ENCODE measurements at places on chromosomes 3 and 15.

DNA sequence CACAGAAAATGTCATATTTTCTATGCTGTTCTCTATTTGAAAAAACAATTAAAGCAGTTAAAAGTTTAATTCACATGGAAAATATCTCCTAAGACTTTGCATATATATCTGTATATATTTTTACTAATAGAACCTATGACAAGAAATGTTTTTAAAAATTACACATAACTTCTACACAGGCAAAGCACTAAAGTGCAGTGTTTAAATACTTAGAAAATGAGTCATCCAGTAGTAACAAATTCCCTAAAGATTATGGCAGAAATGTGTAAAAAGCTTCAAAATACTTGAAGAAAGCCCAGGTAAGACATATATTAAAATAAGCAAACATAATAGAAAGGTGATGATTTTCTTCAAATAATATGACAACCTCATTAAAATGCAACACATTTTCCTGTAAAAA lies 236.6 kb downstream of the TBC1D5 start:
- DNase-seq, result no peak

DNA sequence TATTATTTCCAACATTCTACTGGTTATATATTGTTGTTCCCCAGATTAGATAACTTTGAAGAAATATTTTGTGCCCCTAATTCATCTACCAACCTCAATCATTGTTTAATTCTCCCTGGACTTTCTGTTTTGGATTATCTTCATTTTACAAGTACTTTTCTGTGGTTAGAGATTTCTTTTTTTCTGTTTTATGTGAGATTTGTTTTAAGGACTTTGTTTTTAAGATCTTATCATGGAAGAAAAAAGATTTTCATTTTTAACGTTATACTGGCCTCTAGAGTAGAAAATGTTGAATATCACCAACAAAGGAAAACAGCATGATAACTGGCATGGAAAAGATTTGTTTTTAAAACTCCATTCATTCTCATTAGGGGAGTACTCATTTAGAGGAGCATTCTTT lies 210.9 kb upstream of the KCNMB2 start:
- DNase-seq, result no peak

GRCh38 chr15:38391191-38391590 lies 62.7 kb upstream of the FAM98B start:
- DNase-seq, result no peak

DNA sequence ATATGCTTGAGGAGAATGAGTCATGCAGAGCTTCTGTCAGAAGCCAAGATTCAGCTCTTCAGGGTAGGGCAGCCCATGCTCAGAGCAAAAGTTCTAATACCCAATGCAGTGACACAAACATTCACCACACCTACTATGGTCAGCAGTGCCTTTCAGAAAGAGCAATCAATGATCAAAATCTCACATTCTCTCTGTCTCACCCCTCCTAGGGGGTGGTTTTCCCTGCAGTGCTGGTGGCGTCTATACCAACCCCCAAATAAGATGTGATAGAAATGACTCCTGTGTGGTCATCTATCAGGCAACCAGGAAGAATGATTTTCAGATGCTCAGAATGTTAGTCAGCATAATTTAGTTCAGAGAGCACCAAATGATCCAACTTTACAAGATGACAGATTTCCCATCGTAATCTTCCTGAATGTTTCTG lies 385.3 kb downstream of the NTRK3 start:
- DNase-seq, result no peak

GRCh38 chr15:67504796-67505195 lies 16.1 kb upstream of the C15orf61 start:
- no peak for DNase-seq

GRCh38 chr3:100836661-100837060 lies 127.4 kb downstream of the TFG start:
- DNase-seq, result no peak

DNA sequence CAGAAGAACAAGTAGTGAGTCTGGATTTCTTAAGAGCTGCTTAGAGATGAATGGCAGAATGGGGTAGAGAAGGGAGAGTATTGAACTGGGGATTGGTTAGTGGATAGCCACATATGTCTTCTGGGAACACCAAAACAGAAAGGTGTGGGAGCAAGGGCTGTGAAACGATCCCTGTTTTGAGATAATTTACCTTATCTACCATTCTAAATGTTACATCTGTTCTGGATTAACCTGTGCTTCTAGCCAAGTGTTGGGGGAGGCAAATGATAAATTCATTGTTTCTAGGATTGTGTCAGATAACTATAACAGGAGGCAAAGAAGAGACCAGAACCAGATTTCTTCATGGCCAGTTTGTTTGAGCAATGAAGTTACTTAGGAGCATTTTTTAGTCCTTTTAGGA lies 8.4 kb downstream of the NR1D2 start:
- no peak for DNase-seq

GRCh38 chr3:50848308-50848707 lies 173.6 kb downstream of the DOCK3 start:
- DNase-seq, result no peak

DNA sequence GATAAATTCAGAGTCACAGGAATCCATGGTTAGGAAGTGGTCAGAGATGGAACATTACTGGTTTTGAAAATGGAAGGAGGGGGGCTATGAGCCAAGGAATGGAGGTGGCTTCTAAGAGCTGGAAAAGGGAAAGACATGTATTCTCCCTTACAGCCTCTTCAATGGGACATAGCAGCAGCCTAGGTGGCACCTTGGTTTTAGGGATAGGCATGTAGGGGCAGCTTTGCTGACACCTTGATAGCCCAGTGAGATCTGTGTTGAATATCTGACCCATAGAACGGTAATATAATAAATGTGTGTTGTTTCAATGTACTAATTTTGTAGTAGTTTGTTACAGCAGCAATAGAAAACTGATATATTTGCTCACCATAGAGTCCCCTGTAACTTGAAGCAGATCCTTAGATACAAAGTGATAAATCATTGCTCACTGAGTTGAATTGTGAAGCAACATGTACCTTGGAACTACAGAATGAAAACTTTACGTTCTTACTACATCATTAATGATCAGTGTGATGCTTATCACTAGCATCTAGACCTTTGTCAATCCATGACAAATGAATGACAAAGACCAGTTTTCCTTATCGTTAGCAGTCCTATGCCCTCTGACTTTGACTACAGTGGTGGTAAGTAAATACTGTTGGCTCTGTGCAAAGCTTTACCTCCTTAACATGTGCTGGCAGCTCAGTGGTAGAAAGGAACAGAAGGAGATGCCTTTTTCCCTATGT lies 53.8 kb downstream of the TMEM45A start:
- no peak for DNase-seq

GRCh38 chr15:41735046-41735445 lies 39.2 kb upstream of the MAPKBP1 start:
- no peak for DNase-seq

DNA sequence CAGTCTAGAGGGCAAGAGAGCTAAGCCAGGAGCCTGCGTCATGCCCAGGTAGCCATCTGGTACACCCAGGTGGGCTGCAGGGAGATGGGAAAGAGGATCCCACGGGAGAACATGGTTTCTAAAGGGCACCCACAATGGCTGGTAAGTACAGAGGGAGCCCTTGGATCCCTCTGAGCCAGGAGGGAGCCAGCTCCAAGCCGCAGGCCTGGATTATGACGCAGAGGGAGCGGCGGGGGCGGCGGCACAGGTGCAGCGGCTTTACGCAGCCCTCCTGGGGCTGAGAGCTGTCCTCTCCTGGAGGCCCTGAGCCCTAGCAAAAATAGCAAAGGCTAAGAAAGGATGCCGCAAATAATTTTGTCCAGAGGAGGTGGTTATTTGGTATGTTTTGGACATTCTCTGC lies 2.8 kb downstream of the CAV3 start:
- no peak for DNase-seq

DNA sequence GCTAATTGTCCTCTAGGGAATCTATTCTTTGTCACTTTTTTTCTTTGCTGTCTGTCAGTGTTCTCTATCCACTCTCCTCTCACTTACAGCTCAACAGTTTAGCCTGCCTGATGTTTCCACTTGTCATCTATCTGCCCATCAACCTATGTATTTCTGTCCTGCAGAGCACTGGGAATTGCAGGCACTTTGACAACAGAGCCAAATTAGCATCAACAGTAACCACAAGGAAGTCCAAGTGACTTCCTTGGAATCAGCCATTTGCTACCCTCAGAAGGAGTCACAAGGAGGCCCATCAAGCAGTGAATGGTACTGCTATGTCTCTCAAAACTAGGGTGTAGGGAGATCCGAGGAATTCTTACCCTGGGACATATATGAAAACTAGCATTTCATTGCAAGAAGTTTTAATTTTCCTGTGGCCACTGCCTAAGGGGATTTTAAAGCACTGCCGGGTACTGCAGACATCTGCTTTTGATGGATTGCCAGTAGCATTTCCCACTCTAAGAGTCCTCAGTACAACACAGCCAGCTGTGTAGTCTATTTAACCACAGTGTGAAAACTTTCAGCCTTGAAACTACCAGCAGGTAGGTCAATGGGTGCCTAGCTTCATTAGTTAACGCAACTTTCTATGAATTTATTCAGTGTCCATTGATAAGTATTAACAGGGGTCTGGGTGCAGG lies 898.8 kb downstream of the NTRK3 start:
- DNase-seq, result no peak

GRCh38 chr3:136516656-136517055 lies 235.5 kb downstream of the STAG1 start:
- DNase-seq, result no peak

- DNase-seq, result no peak
Measured at GRCh38 chr15:81211376-81211775, 14.7 kb downstream of the IL16 start.

Data from NCI-H2029 treated with DMSO at 0.1 percent for 48 hours (cell line).